ENCODE measurements at places on chromosomes 1 and 21. TPM values are rescaled to one million over a fixed set of nuclear protein-coding genes. Genes with fewer than 3 reads are reported as not detected.

- no peak for DNase-seq
These were observed 38.7 kb upstream of the COL24A1 start for GRCh38 chr1:86195281-86195680.

- no peak for DNase-seq
These were observed 10.8 kb upstream of the BCAR3 start for GRCh38 chr1:93692451-93692861.

DNA sequence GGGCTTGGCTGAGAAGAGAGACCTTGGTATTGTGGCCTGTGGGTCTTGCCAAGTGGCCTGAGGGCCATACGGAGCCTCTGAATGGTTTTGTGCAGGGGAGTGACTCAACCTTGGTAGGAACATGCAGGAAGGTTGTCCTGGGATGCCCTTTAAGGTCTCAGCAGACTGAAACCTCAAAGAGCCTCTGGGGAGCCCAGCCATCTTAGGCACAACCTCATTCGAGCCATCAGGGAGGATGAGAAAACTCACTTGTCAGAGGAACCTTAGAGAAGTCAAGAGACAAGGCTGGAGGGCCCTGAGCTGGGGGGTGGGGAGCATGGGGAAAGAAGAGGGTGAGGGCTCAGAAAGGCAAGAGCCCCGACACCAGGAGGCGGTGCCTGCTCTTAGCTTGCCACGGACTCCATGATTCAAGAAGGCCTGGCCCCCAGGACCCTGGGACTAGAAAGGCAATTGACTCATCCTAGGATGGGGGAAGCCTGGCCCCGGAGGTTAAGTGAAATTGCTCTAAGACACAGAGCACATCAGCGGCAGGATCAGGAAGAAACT is 13.0 kb downstream of the IFI6 start:
- peak; percentile 72 for DNase-seq

The TMEM9 gene
- total RNA-seq = 123 TPM
